ENCODE measurements at places on chromosomes 11 and 22.
A peak's percentile ranks its signal among the peaks of the same experiment; 100 is the strongest.

GRCh38 chr22:36252754-36253522 is at the start of gene APOL1:
Gene APOL1, plus strand, starts transcription at chr22:36253133. Its CDS starts 1,823 bp downstream, at chr22:36254956.
- DNase-seq = peak; percentile 58

DNA sequence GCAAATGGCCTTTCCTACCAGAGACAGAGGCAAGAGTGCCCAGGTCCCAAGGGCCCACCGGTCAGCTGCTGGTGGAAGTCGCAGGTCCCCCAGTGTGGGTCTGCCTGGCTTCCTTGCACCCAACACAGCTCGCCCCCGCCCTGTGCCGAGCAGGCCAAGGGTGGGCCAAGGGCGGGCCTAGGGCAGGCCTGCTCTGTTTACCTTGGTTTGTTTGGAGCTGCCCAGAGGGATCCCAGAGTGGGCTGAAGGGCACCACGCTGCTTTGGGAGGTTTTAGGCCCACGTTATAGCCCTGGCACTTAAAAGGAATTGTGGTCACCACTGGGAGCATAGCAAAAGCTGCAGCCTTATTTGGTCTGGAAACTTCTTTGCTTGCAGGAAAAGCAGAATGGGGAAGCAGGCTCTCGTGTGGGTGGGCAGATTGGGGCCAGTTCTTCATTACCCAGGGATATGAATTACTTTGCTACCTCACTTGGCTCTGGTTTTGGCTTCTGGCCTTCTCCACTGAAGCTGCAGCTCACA is 38.0 kb downstream of the MRGPRD start:
- DNase-seq = no peak

GRCh38 chr11:76610871-76611475 is 59.6 kb downstream of the LRRC32 start:
- DNase-seq = no peak

DNA sequence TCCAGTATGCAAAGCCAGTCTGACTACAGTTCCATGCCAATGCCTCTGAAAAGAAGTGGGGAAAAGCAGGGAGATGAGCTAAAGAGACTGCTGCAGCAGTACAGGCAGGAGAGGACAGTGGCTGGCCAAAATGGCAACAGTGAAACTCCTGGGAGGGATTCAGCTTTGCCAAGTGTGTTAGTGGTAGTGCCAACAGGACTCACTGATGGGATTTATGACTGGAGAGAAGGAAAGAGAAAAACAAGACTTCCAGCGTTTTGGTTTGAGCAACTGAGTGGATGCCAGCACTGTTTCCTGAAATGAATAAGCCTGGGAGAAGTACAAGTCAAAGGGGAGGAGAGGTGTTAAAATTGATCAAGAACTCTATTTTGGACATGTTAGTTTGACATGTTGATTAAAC is 80.9 kb downstream of the PLEKHA7 start:
- no peak for DNase-seq

- no peak for DNase-seq
These were observed 289.0 kb upstream of the PITPNB start for GRCh38 chr22:28208036-28208435.

DNA sequence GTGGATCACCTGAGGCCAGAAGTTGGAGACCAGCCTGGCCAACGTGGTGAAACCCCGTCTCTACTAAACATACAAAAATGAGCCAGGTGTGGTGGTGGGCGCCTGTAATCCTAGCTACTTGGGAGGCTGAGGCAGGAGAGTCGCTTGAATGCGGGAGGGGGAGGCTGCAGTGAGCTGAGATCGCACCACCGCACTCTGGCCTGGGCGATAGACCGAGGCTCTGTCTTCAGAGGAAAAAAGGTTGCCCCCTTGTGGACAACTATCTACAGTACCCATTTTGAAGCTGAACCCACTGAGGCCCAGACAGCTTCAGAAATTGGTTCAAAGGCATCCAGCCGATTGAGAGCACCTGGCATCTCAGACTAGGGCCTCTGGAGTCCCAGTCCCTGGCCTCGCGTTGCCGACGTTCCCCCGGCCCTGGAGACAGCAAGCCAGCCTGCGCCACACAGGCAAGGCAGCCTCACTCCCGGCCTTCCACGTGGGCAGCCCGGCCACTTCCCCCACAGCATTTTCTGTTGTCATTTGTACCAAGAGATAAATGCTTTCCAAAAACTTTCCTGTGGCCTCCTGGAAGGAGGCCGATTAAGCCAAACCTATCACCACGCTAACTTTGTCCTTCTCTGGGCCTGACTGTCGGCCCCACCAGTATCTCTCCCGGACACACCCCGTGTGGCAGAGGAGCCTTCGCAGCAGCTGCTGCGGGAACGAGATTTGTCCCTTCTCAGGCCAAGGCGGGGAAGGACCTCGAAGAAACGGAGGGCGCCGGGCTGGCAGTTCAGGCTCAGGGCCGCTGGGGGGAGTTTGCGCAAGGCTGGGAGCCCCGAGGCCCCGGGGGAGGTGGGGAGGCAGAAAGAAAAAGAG is 82.8 kb downstream of the FLI1 start:
- DNase-seq = peak; percentile 45

GRCh38 chr11:61542024-61542461 is 33.5 kb downstream of the LRRC10B start:
- DNase-seq = no peak

DNA sequence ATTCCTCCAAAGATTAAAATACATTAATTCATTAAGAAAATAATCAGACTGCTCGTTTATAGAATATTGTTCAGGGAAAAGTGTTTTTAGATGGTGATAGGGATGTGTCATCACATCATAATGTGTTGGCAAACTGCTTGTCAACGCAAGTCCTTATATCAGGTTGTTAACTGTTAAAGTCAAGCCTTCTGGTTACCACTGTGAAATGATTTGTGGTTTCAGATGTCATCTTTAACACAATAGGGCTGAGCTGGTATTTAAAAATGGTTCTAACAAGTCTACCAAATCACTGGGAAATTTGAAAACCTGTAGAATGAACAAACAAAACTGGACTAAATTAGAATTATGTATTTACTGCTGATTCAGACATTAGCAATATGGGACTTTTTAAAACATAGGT is 2.4 kb upstream of the MMP13 start:
- no peak for DNase-seq

- DNase-seq = no peak
These were observed 12.8 kb downstream of the TBC1D22A start for GRCh38 chr22:46774980-46775849.

DNA sequence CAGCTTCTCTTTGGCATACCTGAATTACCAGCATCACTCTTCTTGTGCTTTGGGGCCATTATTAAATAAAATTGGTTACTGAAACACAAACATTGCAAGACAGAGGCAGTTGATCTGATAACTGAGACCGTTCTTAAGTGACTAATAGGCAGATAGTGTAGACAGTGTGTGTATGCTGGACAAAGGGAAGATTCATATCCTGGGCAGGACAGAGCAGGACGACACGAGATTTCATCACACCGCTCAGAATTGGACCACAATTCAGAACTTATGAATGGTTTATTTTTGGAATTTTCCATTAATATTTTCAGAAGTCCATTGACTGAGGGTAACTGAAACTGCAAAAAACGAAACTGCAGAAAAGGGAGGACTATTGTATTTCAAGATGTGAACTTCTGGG is 68.6 kb downstream of the LDLRAD3 start:
- DNase-seq = no peak

DNA sequence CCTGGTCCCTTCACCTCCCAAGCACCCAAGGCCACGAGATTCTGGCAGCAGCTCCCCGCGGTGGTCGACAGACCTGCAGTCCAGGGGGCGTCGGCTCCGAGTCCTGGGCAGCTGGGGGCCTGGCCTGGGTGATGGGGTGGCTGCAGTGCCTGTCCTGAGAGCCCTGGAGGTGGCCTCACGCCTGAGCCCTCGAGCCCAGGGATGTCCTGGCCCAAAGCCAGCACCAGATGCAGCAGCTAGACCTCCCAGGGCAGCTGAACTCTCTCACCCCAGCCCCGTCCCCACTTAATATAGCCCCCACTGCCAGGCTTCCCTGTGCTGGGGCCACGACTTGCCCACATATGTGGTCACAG is 6.6 kb downstream of the LMNTD2 start:
- no peak for DNase-seq

- DNase-seq = no peak
These were observed 252.0 kb downstream of the CTTN start for GRCh38 chr11:70650075-70650909.

DNA sequence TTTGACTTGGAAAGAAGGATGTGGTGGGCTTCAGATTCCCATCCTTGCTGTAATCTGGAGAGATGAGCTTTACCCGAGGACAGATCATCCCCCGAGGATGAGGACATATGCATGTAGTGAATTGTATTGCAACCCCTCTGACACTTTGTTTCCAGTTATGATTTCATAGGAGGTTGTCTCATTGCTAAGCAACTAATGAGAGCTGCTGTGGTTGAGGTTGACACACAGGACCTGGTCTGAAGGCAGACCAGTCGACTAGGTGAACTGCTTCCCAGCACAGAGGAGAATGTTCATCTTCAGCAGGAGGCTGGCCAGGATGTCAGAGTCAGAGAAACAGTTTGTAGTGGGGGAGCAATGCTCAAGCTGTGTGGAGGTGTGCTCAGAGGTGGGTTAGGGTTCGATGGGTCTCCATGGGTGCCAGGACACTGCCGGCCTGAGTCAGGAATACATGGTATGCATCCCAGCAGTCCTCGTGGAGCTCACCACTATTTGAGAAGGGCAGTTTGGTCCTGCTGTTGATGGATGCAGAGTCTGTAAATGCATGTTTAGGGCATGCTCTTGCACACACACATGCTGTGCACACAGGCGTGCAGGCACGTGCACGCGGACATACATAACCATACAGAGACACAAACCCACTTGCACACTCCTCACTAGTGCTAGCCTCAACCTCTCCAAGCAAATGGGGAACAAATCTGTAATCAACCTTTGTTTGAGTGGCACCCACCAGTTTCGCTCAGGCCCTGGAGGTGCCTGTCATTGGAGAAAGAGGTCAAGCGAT is 153.7 kb downstream of the TBC1D22A start:
- no peak for DNase-seq

DNA sequence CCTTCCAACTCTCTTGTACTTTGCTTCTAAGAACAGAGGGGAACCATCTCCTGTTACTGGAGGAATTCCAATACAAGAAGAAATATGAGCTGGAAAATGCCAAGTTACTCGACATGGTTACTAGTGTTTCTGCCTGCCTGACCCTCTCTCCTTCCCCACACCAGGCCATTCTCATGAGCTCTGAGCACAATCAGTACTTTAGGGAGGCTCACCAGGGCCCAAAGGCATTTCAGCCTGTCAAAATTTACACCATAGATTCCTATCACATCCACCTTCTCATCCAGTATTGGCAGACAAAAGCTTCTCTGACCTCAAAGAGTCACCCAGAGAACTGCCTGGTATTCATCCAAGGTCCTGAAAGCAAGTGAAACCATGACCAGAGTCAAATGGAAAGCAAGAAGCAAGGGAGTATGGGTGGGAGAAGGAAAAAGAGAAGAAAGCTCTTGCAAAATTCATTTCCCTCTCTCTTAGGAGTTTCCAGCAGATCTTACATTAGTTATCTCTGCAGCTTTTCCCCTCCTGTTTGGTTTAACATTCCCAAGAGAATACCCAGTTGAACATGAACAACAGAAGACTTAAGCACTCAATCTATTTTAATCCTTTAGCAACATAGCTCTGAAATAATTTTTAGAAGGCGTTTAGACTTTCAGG is 58.7 kb upstream of the NCAM1 start:
- DNase-seq = no peak

- peak; percentile 16 for DNase-seq
These were observed 28.6 kb upstream of the YPEL1 start for GRCh38 chr22:21764038-21764804.

- DNase-seq = no peak
These were observed 97.7 kb upstream of the PARVA start for GRCh38 chr11:12279672-12280108.

GRCh38 chr11:14657841-14658240 is 14.2 kb downstream of the PDE3B start:
- DNase-seq = no peak

DNA sequence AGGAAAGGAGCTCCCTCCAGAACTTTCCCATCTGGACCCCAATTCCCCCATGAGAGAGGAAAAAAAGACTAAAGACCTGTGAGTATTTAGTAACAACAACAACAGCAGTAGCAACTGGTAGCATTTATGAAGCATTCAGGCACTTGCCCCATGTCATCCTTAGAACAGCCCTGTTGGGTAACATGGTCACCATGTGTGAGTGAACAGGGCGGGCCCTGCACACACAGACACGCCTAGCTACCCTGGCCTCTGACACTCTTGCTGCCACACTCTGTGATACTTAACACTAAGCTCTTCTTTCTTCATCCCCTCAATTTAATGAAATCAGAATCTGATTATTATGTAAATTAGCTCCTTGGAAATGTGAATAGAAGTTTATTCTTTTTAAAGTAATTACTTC is 26.1 kb upstream of the SLC25A18 start:
- DNase-seq = no peak

DNA sequence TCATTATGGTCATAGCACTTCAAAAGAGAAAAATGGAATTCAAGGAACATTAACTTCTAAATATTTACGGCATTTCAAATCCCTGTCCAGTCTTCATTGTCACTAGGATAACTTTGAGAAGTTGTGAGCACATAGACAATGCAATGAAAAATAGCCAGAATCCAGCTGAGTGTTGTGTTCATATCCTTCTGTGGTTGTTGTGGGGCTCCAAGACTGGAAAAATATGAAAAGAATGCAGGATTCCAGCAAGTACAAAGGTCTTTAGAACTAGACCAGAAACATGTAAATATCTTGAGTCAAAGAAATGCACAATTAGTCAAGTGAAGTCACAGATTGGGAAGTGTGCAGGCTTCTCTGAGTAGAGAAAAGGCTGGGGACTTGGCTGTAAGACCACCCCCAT is 68.7 kb downstream of the WT1 start:
- DNase-seq = no peak

DNA sequence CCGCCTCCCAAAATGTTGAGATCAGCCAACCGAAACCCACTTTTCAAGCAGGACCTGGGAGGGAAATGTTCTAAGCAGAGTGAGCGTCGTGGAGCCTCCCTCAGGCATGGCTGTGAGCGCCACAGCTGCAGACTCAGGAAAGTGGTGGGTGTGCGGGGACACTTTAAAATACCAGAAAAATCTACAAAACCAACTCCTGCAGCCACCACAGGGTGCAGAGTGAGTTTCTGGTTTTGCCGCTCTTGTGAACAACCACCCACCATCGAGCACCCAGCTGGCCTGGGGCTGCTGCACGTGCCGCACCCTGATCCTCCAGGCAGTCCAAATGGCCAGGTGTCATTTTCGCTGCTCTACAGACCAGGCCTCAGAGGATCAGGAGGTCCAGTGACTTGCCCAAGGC is 46.9 kb downstream of the CELSR1 start:
- no peak for DNase-seq

DNA sequence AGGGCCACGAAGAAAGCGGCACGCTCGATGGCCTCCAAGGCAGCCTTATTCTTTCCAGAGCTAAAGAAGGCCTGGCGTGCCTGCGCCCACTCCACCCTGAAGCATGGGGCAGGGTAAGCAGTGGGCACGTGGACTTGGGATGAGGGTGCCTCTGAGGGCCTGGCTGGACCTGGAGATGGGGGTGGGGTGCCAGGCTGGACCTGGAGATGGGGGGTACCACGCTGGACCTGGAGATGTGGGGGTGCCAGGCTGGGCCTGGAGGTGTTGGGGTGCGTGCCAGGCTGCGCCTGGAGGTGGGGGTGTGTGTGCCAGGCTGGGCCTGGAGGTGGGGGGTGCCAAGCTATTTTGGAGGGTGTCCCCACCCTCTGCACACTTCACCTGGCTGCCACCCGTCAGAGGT is 5.3 kb downstream of the CPT1B start:
- no peak for DNase-seq

Measured in activated CD4-positive, alpha-beta T cell treated with anti-CD3 and anti-CD28 coated beads for 4 hours (primary cell).